ENCODE measurements at places on chromosomes 7 and 10.

GRCh38 chr10:118031351-118032075 is 15.2 kb downstream of the RAB11FIP2 start:
- DNase-seq = no peak

- DNase-seq = peak; percentile 9
Observed at GRCh38 chr7:72493850-72494661, 81.9 kb upstream of the CALN1 start.

DNA sequence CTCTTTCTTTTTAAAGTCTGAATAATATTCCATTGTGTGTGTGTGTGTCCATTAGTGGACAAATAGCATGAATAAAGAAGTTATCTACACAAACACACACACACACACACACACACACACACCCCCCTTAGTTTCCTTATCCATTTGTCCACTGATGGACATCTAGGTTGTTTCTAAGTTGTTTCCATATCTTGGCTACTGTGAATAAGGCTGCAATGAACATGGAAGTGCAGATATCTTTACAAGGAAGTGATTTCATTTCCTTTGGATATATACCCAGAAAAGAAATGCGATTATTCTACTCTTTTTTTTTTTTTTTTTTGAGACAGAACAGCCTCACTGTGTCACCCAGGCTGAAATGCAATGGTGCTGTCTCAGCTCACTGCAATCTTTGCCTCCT is 113.5 kb downstream of the MBL2 start:
- no peak for DNase-seq

- DNase-seq = no peak
Observed at GRCh38 chr7:109890622-109891021, 1200.3 kb upstream of the LRRN3 start.

DNA sequence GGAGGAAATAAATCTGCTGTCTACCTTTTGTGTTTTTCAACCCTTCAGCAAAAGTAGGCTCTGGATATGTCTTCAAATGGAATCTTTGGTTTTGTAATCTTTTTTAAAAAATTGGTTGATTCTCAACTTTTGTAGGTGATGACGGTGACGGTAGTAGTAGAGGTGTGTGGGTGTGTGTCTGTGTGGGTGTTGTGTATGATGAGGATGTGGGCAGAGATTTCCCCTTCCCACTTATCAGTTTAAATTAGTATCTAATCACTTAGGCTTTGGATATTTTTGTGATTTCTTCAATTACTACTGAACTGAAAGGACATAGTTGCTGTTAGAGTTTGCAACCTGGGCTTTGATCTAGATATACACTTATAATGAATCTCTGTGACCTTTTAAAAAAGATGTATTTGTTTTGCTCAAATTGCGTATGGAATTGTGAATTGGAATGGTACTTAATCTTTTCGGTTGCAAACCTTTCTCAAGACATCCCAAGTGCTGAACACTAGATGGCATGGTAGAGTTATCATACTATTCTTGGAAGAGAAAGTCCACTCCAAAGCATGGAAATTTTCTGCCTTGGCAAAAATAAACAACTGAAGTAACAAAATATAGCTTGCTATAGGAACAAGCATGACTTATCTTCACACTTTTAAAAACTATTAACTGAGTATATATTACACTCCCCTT is 51.9 kb upstream of the A1CF start:
- DNase-seq = peak; percentile 14

GRCh38 chr10:75111365-75111906 is at the start of gene SAMD8:
SAMD8 (plus strand) TSS chr10:75111656; CDS start chr10:75150529, 38,873 bp downstream.
- peak; percentile 89 for DNase-seq

DNA sequence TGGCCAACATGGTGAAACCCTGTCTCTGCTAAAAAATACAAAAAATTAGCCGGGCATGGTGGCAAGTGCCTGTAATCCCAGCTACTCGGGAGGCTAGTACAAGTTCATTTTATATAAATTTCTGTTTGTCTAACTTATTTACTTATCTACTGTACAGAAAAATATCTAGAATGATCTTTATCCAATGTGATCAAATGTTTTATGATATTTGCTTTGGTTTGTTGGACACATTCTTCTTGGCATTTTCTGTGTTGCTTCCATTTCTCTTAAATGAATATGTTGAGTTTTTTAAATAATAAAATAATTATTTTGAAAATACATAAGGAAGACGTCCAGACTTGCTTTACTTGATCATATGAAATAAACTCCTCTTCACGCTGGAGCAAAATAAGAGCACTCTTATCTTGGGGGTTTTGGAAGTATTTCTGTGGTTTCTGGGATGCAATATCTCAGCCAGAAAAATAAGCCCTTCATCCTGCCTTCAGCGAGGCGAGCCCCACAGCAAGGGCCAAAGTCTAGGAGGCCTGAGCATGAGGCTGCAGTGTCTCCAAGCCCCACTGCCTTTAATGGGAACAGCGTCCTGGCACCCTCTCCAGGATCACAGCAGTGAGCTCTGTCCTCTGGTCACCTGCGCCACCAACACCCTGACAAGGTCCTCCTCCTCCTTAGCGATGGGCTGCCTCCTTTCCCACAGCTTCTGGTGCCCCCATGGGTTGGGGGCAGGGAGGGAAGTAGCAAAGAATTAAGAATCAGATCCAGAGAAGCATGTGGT is 480.2 kb downstream of the KCNMA1 start:
- no peak for DNase-seq

GRCh38 chr7:88450874-88451273 is 144.2 kb upstream of the STEAP4 start:
- no peak for DNase-seq

DNA sequence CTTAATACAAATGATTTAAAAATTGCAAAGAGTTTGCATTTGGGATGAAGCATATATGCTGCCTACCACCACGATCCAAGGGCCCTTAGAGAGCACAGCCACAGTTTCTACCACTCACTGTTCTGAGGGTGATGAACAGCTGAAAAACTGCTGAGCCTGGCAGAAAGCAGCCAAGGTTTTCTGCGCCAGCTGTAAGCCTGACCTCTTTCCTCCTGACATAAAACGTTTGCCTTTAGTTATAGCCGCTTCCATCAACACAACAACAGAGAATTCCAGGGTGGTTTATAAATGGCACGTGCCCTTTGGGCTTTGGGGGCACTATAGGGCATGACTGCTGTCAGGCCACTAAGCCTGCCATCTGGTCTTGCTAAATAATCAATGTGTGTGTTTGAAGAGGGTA is 222.8 kb downstream of the RELN start:
- DNase-seq = no peak

- no peak for DNase-seq
Observed at GRCh38 chr7:34739651-34740300, 81.8 kb downstream of the NPSR1 start.

DNA sequence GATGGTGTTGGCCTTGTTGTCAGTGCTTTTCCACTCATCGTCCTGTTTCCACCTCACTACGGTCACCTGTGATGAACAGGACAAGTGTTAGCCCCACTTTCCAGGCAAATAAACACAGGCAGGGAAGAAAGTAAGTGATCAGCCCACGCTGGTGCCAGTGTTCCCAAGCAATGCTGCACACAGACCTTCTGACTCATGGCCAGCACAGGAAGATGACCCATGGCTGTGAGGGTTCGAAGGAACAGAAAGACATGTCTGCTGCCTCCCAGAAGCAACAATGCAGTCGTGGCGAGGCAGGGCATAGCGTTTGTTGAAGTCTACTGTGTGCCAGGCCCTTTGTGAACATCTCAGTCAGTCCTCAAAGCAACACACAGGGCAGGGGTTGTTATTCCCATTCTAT is 35.7 kb downstream of the SLC29A3 start:
- DNase-seq = no peak

DNA sequence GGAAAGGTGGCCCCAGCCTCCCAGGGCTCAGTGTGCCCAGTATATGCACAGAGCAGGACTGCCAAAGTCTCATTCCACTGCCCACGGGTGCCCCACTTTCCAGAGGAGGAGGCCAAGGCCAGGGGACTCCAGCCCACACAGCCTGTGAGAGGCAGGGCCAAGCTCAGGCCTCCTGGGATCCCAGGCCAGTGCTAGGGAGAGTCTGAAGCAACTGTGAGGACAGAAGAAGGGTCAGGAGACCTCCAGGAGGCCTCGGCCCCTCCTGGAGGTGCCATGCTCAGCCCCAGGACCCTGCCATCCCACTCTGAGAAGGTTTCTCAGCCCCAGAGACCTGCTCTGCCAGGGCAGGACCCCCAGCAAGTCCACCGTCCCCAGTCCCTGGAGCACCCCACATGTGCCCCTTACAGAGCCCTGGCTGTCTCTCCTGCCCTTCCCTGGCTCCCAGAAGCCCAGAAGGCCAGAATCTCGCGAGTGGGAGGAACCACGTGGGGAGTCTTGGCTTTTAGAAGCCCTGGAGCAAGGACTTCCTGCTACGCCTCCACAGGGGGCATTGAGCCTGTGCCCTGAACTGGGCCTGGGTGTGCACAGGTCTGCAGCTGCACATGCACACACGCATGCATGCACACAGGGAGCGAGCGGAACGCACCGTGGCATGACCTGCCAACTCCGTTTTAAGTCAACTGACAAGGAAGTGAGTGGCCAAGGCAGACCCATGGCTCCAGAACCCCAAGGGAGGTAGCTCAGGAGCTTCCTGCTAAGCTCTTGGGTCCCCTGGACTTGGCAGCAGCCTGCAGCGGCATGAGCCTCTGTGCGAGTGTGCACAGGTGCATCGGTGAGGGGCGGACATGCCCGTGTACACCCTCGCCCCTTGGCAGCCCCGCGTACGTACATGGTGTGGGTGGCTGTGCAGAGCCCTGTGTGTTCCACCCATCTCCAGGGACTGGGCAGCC is 33.6 kb downstream of the ZCCHC24 start:
- DNase-seq = no peak

GRCh38 chr10:76024460-76025123 is 593.2 kb downstream of the LRMDA start:
- no peak for DNase-seq

DNA sequence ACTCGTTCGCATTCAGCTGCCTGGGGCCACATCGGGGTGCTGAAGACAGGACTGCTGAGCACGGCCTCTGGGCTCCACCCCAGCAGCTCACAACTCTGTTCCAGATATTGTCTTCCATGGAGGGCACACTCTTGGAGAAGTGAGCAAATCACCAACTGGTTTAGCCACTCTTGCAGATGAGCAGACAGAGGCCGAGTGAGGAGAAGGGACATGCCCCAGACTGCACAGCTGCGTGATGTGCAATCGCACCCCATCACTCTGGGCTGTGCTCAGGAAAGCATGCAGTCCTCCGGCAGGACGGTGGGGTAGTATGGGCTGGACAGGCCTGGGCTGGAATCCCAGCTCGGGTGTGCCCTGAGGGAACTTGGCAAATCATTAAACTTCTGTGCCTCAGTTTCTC is 111.6 kb downstream of the FAM53B start:
- DNase-seq = no peak
